ENCODE measurements at places on chromosomes 6 and 20.

DNA sequence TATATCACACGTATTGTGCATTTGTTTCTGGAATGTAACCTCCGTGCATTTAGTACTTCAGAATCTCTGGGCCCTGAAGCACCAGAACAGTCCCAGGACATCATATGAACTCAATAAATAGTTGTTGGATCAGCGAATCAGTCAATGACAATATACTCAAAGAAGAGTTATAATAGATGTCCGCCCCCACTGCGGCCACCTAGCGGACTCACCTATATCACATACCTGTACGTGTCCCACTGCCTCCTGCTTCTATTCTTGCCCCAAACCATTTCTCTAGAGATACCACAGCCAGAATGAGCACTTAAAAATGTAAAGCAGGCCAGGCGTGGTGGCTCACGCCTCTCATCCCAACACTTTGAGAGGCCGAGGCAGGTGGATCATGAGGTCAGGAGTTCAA lies 73.9 kb downstream of the DCDC2 start:
- no peak for DNase-seq

- no peak for DNase-seq
Observed at GRCh38 chr6:39496915-39497314, 174.4 kb upstream of the KCNK16 start.

- no peak for DNase-seq
Observed at GRCh38 chr6:126195625-126196236, 144.2 kb upstream of the CENPW start.

- no peak for DNase-seq
Observed at GRCh38 chr6:131368198-131368911, 204.7 kb upstream of the ARG1 start.

DNA sequence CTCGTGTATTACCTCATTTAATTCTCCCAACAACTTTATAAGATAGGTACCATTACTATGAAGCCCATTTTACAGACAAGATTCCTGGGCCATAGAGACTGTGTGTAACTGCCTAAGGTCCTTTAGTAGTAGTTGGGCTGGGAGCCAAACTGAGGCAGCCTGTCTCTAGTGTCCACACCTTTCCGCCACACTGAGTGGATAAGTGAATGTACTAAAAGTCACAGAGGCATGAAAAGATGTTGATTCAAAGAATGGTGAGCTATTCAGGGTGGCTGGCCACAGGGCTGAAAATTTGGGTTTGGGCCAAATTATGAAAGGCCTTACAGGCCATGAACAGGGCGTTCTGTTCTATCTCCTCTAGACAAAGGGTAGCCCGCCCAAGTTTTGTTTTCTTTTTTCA lies 11.0 kb downstream of the CD24 start:
- no peak for DNase-seq
